T-helper 2 cell treated with Interferon-gamma antibody and Interleukin-4, amounts not matched to agents 100 ng/mL and 5 ng/mL, for 36 hours (primary cell): ENCODE measurements at places on chromosomes 2 and 18. TPM values are rescaled to one million over a fixed set of nuclear protein-coding genes. Genes with fewer than 3 reads are reported as not detected.

ATP5MC3 gene
- 255 TPM in 2 replicates for total RNA-seq

FOXD4L1 gene
- total RNA-seq = 0.34 and 0.50 TPM in 2 replicates

SCN7A gene
- not detected in 2 replicates for total RNA-seq

ALK gene
- total RNA-seq = not detected in 2 replicates

HOXD9 gene
- total RNA-seq = not detected in 2 replicates

TCF23 gene
- not detected in 2 replicates for total RNA-seq

KYNU gene
- not detected in 2 replicates for total RNA-seq

DLGAP1 gene
- not detected in 2 replicates for total RNA-seq

CACNB4 gene
- total RNA-seq = 0.14 and 0.77 TPM in 2 replicates

STK11IP gene
- total RNA-seq = 32.9 and 39.6 TPM in 2 replicates

DNAH7 gene
- 0.11 TPM in 1 of 2 replicates, not detected in the other for total RNA-seq
